ENCODE measurements at places on chromosomes 4 and X.

DNA sequence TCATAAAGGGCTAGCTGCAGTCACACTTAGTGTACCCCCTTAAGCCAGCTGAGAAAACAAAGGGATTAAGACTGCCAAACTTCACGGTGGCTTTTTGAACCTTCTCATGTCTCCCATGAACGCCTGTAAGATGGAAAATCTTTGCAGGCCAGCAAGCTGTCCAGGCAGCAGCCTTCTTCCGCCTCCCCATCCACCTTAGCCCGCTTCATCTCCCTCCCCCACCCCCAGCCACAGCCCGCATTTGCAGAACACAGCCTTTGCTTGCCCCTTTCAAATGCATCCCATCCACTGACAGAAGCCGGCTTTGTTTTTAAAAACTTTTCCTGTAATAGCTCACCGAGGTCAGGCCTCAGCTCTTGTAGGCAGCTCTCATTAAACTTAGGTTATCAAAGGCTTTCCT lies 113.8 kb upstream of the FAM9B start:
- no peak for DNase-seq

- DNase-seq, result no peak
These were observed 340.8 kb downstream of the ADGRL3 start for GRCh38 chr4:61540944-61541343.

DNA sequence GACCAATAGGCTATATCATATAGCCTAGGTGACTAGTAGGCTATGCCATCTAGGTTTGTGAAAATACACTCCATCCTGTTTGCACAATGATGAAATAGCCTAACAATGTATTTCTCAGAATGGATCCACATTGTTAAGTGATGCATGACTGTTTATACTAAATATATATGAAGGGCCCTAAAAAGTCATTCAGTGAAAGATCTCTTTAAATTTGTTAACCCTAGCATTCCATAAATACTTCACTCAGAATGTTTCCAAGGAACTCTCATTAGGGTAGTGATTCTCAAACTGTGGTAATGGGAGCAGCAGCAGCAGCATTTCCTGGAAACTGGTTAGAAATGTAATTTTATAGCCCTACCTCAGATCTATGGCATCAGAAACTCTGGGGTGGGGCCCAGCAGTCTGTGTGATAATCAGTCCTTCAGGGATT lies 74.9 kb downstream of the PRRG1 start:
- no peak for DNase-seq

DNA sequence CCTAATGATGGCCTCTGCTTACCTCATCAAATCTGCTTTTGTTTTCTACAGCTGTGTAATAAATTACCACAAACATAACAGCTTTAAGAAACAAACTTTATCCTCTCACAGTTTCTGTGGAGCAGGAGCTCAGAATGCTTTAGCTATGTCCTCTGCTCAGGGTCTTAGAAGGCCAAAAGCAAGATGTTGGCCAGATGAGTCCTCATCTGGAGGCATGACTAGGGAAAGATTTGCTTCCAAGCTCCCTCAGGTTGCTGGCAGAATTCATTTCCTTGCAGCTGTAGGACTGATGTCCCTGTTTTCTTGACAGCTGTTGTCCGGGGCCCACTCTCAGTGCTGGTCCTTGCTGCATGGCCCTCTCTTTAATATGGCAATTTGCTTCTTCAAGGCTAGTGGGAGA lies 116.7 kb upstream of the PDE5A start:
- no peak for DNase-seq

- DNase-seq, result no peak
These were observed 9.5 kb downstream of the FRMD7 start for GRCh38 chrX:132118358-132118757.

All from coronary artery (tissue), 2 donors.